ENCODE measurements at places on chromosomes 1 and 21.

DNA sequence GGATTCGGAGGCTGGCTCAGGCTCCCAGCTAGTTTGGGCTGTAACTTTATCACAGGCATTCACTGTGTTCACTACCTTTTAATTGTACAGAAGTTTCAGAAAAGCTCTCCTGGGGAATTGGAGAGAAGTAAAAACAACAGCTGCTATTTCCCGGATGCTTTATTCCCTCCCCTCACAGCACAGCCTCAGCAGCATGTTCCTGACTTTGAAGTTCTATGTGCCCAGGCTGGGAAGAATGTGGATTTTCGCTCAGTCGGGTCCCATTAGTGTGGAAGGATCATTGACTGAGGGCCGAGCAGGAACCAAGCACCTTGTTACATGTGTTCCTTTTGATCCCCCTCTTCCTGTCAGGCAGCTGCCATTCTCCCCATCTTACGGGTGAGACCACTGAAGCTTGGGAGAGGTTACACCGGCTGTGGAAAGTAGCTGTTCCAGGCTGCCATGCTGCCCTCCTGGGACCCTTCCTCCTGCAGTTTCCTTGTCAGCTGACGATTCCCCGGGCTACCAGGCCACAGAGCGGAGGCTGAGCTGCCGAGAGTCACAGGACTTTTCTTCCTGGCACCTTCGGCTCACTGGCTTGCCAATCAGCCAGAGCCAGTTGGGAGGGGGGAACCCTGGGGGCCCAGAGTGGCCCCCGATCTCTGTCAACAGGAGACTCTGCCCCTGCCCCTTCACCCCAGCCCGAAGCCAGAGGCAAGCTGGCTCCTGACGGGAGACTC, 223.1 kb upstream of the TMEM51 start:
- DNase-seq, result no peak

DNA sequence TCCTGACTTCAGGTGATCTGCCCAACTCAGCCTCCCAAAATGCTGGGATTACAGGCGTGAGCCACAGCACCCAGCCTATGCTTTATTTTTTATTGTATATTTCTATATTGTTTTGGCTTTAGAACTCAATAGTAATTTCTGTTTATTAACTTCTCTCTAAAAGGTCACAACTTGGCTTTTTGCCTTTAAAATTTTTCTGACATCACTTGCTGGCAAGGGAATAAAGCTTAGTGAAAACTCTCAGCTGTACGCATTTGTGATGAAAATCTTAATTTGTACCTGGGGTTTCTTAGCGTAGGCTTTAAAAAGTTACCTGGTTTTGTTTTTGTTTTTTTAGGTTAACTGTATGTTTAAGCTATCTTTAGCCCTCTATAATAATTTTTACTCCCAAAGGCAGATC, 36.2 kb downstream of the B3GALNT2 start:
- DNase-seq, result no peak

DNA sequence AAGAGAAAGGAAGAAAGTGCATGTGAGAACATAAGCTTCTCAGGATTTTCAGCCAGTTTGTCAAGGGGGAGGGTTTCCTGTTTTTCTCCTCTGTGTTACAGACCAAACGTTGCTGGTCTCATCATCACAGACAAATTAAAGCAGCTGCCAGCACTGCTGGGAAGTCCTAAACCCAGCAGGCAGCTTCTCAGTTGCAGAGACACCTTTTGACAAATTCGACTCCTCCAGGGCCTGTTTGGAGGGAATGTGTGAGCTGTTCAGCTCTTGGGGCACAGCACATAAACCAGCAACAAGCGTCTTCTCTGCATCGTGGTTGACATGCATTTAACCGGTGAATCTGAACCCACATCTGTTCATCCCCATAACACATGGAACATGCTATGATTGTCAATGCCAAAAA, 454.6 kb upstream of the RUNX1 start:
- DNase-seq, result no peak

GRCh38 chr1:156664767-156665411, 12.3 kb downstream of the NES start:
- DNase-seq, result peak; percentile 27

DNA sequence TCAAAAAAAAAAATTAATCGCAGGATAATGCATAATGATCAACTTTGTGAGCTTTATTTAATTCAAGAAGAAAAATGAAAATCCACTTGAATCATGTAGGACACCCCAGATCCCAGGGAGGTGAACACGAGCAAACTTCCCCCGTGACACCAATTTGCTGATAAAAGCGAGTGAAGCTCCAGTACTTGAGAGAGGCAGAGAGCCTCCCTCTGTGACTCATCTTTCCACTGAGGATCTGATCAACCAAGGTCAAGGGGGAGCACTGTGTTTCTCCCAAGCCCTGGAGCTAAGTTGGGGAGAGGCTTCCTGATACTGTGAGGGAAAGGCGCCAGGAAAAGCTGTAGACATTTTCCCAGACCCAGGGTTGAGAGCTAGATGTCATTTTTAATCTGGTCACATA, 160.9 kb downstream of the SLC44A5 start:
- no peak for DNase-seq

DNA sequence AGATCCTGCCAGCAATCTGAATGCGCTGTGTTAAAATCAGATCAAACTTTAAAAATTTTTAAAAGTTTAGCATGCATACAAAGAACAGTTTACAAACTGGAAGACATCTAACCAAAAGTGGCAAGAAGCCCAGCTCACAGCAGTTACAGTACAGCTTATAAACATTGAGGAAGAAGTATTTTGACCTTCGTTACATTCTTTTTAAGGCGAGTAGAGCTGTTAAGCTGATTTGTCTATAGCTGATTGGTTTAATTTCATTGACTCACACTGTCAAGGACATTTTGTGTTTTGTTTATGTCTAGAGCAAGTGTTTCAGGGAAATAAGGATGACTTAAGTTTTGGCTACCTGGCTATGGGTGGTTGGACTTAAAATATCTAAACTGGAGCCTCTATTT, 3.0 kb upstream of the PGM1 start:
- DNase-seq, result no peak

DNA sequence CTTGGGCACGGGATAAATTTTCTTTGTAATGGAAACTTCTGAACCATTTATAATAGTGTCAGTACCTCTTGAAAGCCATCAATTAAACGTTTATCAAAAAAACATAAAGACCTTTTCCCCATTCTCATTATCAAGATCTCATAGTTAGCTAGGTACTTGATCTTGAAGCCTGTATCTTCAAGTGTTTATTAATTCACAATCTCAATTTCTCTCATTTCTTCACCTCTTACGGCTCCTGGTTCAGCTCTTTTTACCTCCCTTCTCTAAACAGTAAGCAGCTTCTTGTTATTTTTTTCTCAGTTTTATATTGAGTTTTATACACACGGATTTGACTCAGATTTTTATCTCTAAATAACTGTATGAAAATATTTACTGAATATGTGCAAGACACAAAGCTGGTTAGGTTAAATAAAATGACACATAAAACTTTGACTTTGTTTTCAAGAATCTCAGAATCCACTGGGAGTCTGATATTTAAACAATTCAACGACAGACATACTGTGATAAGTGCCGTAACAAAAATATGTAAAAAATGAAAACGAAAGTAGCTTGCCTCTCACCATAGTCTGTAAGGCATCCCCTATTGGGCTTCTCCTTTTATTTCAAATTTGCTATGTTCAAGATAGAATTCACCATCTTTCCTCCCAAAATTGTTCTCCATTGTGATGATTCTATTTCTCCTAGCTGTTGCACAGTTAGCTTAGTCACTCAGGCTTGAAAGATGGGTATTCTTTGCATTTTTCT, 411.6 kb upstream of the ZRANB2 start:
- no peak for DNase-seq

- DNase-seq, result no peak
Observed at GRCh38 chr1:15424146-15424667, 14.0 kb upstream of the CTRC start.

DNA sequence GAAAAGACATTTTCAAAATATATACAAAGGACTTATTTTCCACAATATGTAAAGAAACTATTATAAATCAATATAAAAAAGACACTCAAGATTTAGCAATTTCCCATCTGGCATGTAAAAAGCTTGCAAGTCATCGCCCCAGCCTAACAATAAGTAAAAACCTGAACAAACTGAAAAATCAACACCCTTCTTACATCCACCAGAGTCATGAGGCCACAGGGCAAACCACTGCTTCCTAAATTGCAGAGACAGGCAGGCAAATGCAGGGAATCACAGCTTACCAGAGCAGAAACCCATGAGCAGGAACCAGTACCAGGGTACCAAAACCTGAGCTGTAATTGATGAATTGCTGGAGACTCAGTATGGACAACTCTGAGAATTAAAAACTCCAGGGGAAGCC, 16.7 kb upstream of the WNT2B start:
- no peak for DNase-seq

DNA sequence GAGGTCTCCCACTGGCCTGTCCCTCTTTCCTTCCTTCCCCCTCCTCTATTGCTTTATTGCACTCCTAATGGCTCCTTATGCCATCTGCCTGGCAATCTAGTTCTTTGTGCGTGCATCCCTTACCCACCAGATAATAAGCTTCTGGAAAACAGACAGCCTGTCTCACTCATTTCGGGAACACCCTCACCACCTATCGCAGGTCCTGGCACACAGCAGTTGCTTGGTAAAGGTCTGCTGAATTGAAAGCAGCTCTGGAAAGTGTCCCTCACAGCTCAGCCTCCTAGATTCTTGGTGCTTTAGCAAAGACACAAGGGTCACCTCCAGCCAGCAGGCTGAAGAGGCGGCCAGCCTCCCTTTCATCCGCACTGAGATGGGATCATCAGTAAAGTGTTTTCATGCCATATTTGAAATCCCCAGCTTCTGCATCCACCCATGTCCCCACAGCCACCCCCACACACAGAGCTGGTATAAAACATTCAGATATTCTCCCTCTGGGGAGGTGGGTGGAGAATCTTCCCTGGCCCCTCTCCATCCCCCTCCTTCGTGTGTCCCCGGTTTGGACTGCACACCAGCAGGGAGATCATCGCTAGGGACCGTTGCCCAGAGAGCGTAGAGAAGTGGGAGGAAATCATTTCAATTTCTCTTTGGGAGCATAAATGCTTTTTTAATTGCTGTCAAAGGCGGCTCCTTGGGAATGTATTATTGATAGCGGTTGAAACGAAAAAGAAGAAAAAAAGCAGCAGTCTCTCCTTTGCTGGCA, 29.1 kb upstream of the ATP2B4 start:
- no peak for DNase-seq

- peak; percentile 39 for DNase-seq
Observed at GRCh38 chr1:115545096-115545720, 96.6 kb upstream of the VANGL1 start.

DNA sequence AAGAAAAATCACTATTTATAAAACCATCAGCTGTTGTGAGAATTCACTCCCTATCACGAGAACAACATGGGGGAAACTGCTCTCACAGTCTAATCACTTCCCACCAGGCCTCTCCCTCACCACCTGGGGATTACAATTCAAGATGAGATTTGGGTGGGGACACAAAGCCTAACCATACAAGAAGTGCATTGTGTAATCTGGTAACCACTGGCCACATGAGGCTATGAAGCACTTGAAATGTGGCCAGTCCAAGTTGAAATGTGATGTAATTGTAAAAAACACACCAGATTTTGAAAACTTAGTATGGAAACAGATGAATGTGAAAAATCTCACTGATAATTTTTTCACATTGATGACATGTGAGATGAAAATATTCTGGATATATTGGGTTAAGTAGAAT, 293.8 kb downstream of the TTLL7 start:
- no peak for DNase-seq

GRCh38 chr1:208204779-208205178, 39.4 kb downstream of the PLXNA2 start:
- DNase-seq, result no peak

DNA sequence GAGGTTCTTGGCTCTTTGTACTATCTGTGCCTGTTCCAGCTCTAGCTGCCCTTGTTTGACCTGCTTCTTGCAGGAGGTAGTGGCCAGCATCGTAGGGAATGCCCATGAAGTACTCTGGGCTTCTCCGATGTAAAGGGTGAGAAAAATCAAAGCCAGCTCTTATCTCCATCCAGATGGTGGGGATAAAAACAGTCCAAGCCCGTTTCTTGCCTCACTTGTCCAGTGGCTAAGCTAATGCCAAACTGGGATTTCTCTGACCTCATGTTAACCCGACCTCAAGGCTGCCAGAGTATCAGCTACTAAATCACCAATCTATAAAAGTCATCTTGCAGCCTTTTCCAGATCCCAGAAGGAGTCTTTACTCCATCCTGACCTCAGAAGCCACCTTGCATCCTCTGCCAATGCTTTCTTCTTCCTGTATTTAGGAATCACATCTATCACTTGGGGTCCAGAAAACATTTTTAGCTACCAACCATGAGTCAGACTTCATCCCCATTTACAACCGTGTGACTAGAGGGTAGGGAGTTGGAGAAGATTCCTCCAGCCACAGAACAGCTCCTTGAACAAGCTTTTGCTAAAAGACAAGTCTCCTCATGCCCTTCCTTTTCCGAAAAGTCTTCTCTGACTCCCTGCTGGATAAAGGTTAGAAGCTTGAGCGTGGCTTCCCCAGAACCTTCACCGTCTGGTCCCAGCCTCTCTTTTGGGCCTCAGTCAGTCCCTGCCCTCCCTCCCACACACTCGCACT, 35.9 kb downstream of the KCNC4 start:
- no peak for DNase-seq

- peak; percentile 45 for DNase-seq
Observed at GRCh38 chr1:115609021-115609420, 32.7 kb upstream of the VANGL1 start.

DNA sequence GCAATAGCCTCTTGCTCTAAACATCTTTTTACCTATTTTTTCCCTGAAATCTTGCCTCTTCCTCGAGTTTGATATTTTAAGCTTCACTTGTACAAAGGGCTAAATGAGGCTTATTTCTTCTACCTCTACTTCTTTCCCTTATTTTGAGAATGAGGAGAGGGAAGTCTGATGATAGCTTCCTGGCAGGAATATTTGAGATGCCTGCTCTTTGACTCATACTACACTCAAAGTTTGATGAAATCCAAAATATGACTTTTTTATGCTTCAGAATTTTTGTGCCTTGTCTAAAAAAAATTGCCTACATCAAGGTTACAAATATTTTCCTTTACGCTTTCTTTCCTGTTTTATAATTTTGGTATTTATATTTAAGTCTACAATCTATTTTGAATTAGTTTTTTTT, 624.4 kb upstream of the PLXNA2 start:
- DNase-seq, result no peak

- DNase-seq, result no peak
Observed at GRCh38 chr1:209766051-209766450, 10.2 kb downstream of the TRAF3IP3 start.

GRCh38 chr1:204736836-204737235, 51.3 kb upstream of the LRRN2 start:
- no peak for DNase-seq

DNA sequence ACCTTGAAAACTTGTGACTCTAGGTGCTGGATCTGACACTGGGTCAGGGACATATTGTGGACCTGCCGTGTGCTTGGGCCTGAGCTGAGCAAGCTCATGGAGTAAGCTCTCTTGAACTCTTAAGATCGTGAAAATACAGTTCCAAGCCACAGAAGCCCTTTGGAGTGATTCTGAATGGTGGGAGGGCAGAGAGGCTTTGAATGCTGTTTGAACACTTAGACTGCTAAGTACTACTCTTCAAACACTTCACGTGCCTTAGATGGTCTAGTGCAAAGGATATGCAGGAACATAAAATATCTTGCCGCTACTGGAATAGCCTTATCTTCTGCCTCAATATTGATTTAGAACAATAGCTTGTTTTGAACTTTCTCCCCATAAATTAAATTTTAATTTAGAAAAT, 21.6 kb downstream of the ROR1 start:
- no peak for DNase-seq

Measured in kidney tubule cell (primary cell).